ENCODE measurements at places on chromosomes 6 and 20. TPM values are rescaled to one million over a fixed set of nuclear protein-coding genes. Genes with fewer than 3 reads are reported as not detected.

DNA sequence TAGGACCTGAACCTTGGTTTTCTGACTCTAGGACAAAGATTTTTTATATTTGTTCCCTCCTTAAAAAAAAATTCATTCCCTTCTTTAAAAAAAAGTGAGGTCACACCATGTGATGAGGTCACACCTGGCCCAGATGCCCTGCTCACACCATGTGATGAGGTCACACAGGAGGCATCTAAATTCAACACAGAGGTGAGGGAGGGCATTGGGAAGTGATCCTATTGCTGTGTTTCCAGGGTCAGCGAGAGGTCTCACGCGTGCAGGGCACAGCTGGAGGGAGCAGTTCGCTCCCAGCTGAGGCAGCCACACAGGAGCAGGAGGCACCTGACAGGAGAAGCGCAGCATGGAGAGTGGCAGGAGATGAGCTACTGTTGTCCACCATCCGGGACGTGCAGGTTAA lies 92.5 kb downstream of the SLC22A23 start:
- H3K4me3 ChIP-seq, result no peak overlapping the region
- H3K27me3 ChIP-seq, result peaks cover 43% of the 10 kb centered on the region
- H3K27ac ChIP-seq, result no peak overlapping the region
- DNase-seq, result no peak
- no peaks in the 10 kb centered on the region for H3K36me3 ChIP-seq

DNA sequence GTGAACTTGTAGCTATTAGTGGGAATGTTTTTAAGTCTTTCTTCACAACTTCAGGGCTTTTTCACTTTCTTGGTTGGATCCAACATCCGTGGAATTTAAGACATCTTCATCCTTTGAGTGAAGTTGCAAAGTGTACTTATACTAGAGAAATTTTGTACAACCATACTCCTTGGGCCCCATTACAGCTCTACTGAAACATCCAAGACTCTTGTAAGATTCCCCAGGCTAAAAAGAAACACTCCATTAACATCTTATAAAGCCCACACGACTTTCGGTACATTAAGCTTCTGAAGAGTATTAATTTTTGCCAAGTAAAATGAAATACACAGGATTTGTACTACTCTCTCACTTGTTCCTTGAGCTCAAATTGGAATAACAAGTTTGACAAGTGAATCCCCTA lies 5.4 kb downstream of the PCNA start:
- peak overlapping the region; percentile 48 for H3K27ac ChIP-seq
- no peak for DNase-seq
- H3K4me1 ChIP-seq, result peaks cover 38% of the 10 kb centered on the region
- H3K4me3 ChIP-seq, result no peak overlapping the region

DNA sequence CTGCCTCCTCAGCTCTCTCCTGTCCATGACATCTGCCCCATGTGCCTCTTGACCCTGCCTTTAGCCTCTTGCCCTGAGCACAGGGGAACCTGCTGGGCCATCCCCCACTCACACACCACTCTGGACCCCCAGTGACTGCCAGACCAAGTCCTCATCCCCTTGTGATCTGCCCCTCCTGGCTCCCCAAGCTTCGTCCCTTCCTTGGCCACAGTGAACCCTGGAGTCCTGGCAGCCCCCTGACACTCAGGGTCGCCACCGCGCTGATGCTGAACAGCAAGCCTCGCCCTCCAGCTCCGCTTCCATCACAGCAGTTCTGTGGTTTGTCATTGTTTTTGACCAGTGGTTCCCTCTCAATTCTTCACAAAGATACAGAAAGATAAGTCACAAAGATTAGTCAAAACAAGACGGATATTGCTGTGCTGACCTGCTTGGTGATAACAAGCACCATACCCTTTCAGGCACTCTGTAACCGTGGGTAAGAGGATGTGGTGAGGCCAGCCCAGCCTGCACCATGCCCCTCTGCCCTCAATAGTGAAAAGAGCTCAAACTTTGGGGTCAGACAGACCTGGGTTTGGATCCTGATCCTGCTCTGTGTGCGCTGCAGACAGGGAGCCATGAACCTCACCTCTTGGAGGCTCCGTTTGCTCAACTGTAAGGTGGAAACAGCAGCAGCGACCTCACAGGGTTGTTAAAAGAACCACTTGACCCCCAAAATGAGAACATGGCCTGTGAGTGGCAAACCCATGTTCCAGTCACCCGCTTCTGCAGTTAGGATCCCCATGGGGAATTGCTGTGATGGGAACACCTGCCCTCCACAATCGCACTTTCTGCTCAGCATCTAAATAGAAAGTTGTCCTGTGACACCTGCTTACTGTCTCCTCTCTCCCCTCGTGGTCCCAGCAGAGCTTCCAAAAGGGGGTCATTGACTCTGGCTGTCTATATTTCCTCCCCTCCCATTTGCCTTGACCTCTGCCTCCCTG lies 114.5 kb downstream of the TOX2 start:
- H3K27ac ChIP-seq, result no peak overlapping the region
- peaks cover 17% of the 10 kb centered on the region for H3K36me3 ChIP-seq
- H3K4me1 ChIP-seq, result peaks cover 46% of the 10 kb centered on the region

DNA sequence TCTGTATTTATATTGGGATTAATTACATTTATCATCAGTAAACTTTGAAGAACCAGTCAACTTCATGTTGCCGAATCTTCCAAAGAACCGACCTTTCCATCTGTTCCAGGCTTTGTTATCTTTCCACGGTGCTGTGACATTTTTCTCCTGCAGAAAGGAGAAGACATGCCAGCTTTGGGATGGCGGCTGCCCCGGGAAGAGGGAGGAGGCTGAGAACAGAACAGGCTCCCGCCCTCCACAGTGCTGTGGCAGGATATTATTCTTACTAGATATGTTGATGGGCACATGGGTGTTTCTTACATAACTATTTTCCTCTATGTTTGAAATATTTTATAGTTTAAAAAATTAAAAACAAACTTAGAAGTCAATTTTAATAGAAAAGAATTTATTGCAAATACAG lies 44.9 kb downstream of the GINS1 start:
- H3K4me3 ChIP-seq, result no peak overlapping the region
- no peaks in the 10 kb centered on the region for H3K36me3 ChIP-seq
- H3K27ac ChIP-seq, result no peak overlapping the region
- no peaks in the 10 kb centered on the region for H3K4me1 ChIP-seq

DNA sequence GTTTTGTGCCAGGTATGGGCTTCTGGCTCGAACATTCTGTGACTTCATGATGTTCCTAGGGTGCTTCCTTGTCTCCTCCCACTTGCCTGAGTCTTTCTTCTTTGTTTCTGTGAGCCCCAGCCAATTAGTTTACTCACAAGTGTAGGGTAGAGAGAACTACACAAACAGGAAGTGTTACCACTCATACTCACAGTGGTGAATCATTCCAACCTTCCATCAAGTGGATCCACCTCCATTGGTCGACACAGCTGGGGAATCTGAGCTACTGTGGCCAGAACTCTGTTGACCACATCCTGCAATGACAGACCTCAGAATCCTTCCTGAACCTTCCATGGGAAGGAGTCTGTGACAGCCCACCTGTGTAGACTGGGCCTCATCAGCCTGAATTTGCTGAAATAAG lies 76.8 kb downstream of the UNC5CL start:
- peak overlapping the region; percentile 48 for H3K4me3 ChIP-seq
- peak; percentile 96 for DNase-seq
- H3K27ac ChIP-seq, result peak overlapping the region; percentile 96
- H3K4me1 ChIP-seq, result peaks cover 68% of the 10 kb centered on the region
- no peaks in the 10 kb centered on the region for H3K36me3 ChIP-seq
- H3K27me3 ChIP-seq, result no peaks in the 10 kb centered on the region

GRCh38 chr20:56487216-56487615 lies 18.8 kb downstream of the RTF2 start:
- H3K27ac ChIP-seq, result no peak overlapping the region
- no peak overlapping the region for H3K4me3 ChIP-seq
- peaks cover 31% of the 10 kb centered on the region for H3K36me3 ChIP-seq
- H3K4me1 ChIP-seq, result no peaks in the 10 kb centered on the region

GRCh38 chr6:9504191-9504590 lies 910.7 kb downstream of the TFAP2A start:
- peaks cover 17% of the 10 kb centered on the region for H3K36me3 ChIP-seq
- no peaks in the 10 kb centered on the region for H3K27me3 ChIP-seq
- H3K27ac ChIP-seq, result peak overlapping the region; percentile 93
- H3K4me1 ChIP-seq, result peaks cover 70% of the 10 kb centered on the region

GRCh38 chr6:155079985-155080452 lies 84.9 kb downstream of the TIAM2 start:
- peaks cover 4% of the 10 kb centered on the region for H3K36me3 ChIP-seq
- no peak overlapping the region for H3K4me3 ChIP-seq
- H3K4me1 ChIP-seq, result peaks cover 66% of the 10 kb centered on the region
- no peak for DNase-seq
- H3K27me3 ChIP-seq, result no peaks in the 10 kb centered on the region

GRCh38 chr20:39025883-39026282 lies 63.7 kb downstream of the DHX35 start:
- DNase-seq, result no peak
- H3K4me1 ChIP-seq, result no peaks in the 10 kb centered on the region
- no peak overlapping the region for H3K4me3 ChIP-seq
- H3K27me3 ChIP-seq, result no peaks in the 10 kb centered on the region
- peaks cover 20% of the 10 kb centered on the region for H3K36me3 ChIP-seq

- H3K36me3 ChIP-seq, result no peaks in the 10 kb centered on the region
- no peak overlapping the region for H3K27ac ChIP-seq
- no peak overlapping the region for H3K4me3 ChIP-seq
- H3K4me1 ChIP-seq, result no peaks in the 10 kb centered on the region
- peaks cover 3% of the 10 kb centered on the region for H3K27me3 ChIP-seq
These were observed 102.7 kb downstream of the RNASET2 start for GRCh38 chr6:166853371-166854325.

- no peak overlapping the region for H3K27ac ChIP-seq
- H3K27me3 ChIP-seq, result no peaks in the 10 kb centered on the region
- no peak overlapping the region for H3K4me3 ChIP-seq
- no peak for DNase-seq
These were observed 14.5 kb downstream of the BTBD9 start for GRCh38 chr6:38625217-38625616.

DNA sequence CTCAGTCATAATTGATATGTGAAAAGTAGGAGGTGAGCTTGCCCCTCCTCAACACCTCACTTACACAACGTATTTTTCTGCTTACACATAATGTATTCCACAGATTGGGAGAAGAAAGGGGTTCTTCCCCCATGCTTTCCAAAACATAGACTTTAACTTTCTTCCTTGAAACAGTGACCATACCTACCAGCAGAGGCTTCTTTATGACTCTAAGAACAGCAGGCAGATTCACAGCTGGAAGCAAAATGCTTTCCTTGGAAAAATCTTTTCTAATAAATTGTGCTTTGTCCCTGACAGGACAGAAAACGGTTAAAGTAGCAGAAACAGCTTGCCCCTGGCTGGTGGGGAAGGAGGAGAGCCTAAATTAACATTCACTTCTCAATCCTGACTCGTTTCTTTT lies 629.1 kb upstream of the IMPG1 start:
- no peaks in the 10 kb centered on the region for H3K36me3 ChIP-seq
- no peaks in the 10 kb centered on the region for H3K27me3 ChIP-seq
- H3K27ac ChIP-seq, result no peak overlapping the region
- no peak overlapping the region for H3K4me3 ChIP-seq
- H3K4me1 ChIP-seq, result no peaks in the 10 kb centered on the region
- no peak for DNase-seq

GRCh38 chr6:155188707-155189496 lies 74.9 kb upstream of the CLDN20 start:
- peak overlapping the region; percentile 81 for H3K4me3 ChIP-seq
- H3K27ac ChIP-seq, result peak overlapping the region; percentile 92
- peaks cover 14% of the 10 kb centered on the region for H3K36me3 ChIP-seq
- peaks cover 54% of the 10 kb centered on the region for H3K4me1 ChIP-seq
- peaks cover 2% of the 10 kb centered on the region for H3K27me3 ChIP-seq
- DNase-seq, result peak; percentile 97

- peaks cover 3% of the 10 kb centered on the region for H3K27me3 ChIP-seq
- H3K4me3 ChIP-seq, result no peak overlapping the region
- H3K27ac ChIP-seq, result no peak overlapping the region
- DNase-seq, result no peak
These were observed 32.0 kb upstream of the KATNA1 start for GRCh38 chr6:149680503-149680902.

- peak overlapping the region; percentile 15 for H3K27ac ChIP-seq
- DNase-seq, result no peak
- H3K4me3 ChIP-seq, result no peak overlapping the region
- H3K4me1 ChIP-seq, result peaks cover 72% of the 10 kb centered on the region
- H3K27me3 ChIP-seq, result no peaks in the 10 kb centered on the region
These were observed 189.7 kb downstream of the EDN1 start for GRCh38 chr6:12479881-12480280.

Gene RBM39
- total RNA-seq, result 162 TPM

Gene CNKSR3
- total RNA-seq, result 15.3 TPM

Gene PRELID3B
- total RNA-seq, result 62.3 TPM

Data from HFFc6 (cell line).